ENCODE measurements at places on chromosomes 16 and 17.

- no peak for DNase-seq
Measured at GRCh38 chr16:24349320-24349719, 93.2 kb downstream of the CACNG3 start.

GRCh38 chr17:76957678-76958464 is 89.7 kb downstream of the MGAT5B start:
- no peak for DNase-seq

- no peak for DNase-seq
Measured at GRCh38 chr16:77705351-77705750, 17.0 kb upstream of the NUDT7 start.

- no peak for DNase-seq
Measured at GRCh38 chr17:5680766-5681165, 96.5 kb upstream of the NLRP1 start.

DNA sequence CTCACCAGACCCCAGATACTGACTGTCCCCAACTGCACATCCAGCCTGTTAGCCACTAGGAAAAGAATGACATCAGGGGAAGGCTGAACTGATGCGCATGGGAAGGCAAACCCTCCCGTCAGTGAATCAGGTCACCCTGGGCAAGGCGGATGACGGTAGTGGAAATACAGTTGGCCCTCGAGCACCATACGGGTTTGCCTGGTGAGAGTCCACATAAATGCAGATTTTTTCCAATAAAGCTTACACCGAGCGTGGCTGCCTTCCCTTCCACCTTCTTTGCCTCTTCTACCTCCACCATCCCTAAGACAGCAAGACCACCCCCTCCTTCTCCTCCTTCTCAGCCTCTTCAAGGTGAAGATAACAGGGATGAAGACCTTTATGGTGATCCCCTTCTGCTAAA is 236.1 kb upstream of the TNRC6C start:
- DNase-seq = no peak

GRCh38 chr16:50521246-50521900 is 26.8 kb upstream of the NKD1 start:
- DNase-seq = no peak

DNA sequence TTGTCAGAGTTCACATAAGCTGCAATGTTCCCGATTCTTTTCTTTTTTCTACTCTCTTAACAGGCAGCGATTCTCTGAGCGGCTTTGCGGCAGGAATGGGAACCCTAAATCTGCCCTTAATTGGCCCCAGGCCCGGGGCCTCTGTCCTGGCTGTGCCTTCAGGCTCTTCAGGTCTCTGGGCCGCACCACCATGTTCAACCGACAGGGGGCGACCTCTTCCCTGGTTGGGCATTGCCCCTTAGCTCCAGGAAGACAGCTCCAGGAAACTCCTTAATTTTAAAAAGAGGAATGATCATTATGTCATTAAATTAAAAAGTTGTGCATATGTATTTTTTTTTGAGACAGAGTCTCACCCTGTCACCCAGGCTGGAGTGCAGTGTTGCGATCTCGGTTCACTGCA is 20.3 kb downstream of the CACNG5 start:
- no peak for DNase-seq

DNA sequence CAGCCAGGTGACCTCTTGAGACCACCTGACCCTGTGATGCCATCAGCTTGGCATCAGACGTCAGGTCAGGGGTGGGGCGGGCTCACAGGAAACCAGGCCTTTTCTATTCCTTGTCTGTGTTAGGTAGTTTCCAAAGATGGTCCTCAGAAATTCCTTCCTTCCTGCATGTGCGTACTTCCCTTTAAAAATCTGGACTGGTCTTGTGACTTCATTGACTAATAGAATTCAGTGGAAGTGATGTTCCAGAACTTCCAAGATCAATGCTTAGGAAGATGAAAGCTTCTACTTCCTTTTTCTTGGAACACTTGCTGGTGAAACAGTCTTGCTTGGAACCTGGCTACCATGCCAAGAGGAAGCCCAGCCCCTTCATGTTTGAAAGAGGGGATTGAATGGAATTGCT is 10.0 kb upstream of the N4BP1 start:
- no peak for DNase-seq

- no peak for DNase-seq
Measured at GRCh38 chr17:57612202-57613071, 132.7 kb downstream of the CCDC182 start.

All from right kidney (tissue), 9 donors.